GM10248 (cell line): ENCODE measurements at places on chromosomes 1 and 21.

DNA sequence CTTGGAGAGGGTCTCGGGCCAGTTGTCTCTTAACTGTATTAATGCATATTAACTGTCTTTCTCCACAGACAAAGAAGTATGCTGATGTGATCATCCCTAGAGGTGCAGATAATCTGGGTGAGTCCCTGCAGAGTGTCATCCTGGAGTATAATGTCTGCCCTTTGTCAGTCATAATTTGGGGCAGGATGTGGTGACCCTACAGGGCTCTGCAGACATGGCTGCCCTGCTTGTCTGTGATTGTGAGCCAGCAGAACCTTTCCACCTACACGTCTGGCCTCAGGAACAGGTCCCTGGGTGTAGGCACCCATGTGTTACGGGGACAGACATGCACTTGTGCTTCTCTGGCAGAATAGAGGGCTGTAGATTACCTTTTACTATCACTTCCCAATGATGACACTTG, 78.4 kb downstream of the UCK2 start:
- no peak for DNase-seq

- no peak for DNase-seq
Measured at GRCh38 chr1:63269571-63269970, 52.8 kb upstream of the FOXD3 start.

DNA sequence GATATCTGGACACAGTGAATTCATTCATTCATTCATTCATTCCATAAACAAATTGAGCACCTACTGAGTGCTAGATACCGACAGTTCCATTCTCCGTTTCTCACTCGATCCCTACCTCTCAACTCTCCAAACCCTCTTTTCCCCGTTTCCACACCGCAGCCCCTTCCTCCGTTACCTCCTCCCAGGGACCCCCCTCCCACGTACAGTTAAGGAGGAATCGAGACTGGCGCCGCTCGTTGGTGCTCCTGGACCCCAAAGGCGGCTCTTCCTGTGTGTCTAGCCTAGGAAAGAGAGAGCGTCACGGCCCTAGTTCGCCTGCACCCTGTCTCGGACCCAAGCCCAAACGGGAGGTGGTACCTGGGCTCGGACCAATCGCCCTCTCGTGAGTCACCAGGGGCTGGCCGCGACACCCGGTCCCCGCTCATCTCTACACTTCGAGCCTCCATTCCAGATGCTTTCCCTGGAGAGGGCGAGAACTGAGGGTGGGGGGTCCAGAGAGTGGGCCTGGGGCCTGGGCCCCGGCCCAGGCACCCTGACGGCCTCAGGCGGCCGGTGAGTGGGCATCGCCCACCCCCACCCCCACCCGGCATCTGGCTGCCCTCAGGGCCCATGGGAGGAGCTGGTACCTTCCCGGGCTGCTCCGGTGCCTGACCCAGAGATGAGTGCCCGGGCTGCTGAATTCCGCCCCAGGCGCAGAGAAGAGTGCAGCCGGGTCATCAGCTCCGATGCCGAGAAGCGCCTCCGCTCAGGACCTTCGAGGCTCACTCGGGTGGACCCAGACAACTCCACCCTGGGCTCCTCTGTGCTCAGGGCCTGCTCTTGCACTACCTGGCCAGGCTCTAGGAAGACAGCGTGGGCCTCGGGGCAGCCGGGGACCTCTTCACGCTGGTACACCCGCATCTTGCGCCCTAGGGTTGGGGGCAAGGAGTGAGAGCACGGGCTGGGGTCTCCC, 4.9 kb downstream of the ARHGEF19 start:
- DNase-seq = no peak

GRCh38 chr1:167514288-167514687, 4.0 kb downstream of the CD247 start:
- no peak for DNase-seq

DNA sequence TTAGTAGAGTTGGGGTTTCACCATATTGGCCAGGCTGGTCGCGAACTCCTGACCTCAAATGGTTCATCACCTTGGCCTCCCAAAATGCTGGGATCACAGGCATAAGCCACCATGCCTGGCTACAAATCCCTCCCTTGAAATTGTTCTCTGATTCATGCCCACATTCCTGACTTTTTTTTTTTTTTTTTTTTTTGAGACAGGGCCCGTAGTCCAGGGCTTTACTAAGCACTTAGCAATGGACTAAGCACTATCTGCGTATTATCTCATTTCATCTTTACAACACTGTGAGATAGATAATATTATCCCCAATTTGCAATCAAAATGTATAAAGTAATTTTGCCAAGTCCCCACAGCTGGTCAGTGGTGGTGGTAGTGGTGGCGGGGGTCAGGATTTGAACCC, 58.9 kb downstream of the VWA5B1 start:
- DNase-seq = no peak

- peak; percentile 46 for DNase-seq
Measured at GRCh38 chr1:17400725-17401341, 28.8 kb downstream of the PADI6 start.

DNA sequence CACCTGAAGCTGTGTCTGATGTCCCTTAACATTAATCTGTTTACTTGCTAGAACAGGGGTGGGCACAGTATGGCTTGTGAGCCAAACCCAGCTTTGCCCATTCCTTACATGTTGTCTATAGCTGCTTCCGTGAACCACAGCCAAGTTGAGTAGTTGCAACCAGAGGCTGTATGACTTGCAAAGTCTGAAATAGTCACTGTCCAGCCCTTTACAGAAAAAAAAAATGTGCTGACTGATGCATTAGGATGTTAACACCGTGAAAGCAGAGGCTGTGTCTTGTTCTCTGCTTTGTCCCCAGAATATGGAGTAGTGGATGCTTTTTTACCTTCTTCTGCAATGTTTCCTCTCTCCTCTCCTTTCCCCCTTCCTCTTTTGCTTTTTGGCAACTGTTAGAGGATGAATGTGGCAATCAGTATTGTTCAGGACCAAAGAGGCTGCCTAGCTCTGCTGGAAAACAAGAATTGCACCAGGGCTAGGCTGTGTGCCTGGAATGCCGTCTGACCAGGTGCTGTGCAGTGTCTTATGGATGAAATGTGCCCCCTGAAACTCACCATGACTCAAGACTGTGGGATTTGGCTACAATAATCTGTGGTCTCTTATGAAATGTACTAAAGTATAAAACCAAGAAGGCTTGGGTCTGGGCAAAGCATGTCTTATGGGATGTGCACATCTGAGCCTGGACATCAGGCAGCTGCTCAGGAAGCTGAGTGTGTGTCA, 79.6 kb upstream of the GCLM start:
- no peak for DNase-seq

DNA sequence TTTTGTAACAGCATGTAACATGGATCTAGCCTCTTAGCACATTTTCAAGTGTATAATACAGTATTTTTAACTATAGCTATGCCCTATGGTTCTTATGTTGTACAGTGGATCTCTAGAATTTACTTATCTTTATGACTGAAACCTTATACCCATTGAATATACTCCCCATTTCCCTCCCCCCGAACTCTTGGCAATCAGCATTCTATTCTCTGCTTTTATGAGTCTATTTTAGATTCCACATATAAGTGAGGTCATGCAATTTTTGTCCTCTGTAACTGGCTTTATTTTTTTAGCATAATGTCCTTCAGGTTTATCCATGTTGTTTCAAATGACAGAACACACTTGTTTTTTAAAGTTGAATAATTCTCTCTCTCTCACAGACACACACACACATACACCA, 3.1 kb upstream of the GBP6 start:
- no peak for DNase-seq

GRCh38 chr1:27885621-27886352, 13.4 kb downstream of the THEMIS2 start:
- DNase-seq = no peak

GRCh38 chr1:8249838-8250237, 68.1 kb upstream of the SLC45A1 start:
- DNase-seq = no peak

GRCh38 chr1:74767490-74767889, 34.5 kb downstream of the TYW3 start:
- DNase-seq = no peak

DNA sequence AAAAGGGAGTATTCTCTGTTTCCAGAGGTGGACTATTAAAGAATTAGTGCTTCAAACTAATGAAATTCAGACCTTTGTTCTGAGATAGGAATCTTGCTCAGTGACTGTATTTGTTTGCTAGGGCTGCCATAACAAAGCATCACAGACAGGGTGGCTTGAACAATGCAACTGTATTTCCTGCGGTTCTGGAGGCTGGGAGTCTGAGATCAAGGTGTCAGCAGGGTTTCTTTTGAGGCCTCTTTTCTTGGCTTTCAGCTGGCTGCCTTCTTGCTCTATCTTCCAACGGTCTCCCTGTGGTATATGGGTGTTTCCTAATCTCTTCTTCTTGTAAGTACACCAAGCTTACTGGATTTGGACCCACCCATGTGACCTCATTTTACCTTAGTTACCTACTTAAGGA, 264.6 kb upstream of the PROX1 start:
- DNase-seq = no peak

DNA sequence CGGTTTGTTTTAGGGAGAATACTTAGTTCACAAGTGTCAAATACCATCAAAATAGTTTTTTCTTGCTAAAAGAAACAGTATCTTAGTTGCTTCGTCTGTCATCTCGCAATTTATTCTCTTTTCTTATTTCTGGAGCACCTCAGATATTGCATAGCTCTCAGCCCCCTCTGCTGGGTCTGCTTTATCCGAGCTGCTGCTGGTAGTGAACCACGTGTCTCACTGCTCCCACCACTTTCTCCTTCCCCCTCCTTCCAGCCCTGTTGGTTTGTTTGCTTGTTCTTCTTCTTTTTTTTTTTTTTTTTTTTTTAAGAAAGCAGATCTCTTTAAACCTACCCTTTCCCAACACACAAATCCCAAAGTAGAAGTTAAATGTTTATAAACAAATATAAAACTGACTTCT, 170.8 kb downstream of the EDEM3 start:
- no peak for DNase-seq

- DNase-seq = no peak
Measured at GRCh38 chr1:1895456-1896336, 4.8 kb upstream of the GNB1 start.

DNA sequence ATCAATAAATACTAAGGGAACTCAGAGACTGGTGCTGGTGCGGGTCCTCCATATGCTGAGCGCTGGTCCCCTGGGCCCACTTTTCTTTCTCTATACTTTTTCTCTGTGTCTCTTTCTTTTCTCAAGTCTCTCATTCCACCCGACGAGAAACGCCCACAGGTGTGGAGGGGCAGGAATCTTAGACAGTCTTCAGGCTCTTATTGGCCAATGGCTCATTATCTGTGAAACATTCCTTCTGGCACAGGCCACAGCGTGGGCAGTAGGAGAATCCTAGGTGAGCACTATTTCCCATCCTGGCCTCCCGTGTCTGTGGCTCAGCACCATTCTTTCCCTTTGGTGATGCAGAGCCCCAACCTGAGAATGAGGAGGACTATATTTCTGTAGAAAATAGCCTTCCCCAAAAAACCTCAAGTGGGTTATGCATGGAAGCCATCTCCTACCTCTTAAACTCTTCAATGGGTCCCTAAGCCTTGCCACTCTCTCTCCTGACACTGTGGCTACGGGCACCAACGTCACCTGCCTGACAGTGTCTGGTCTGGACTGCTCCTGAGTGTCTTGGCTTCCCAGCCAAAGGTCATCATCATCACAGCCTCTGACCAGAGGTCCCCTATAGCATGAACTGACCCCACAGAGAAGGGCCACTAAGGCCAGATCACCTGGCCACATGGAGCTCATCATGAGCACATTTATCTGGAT, 6.2 kb upstream of the SLAMF1 start:
- DNase-seq = no peak

- no peak for DNase-seq
Measured at GRCh38 chr21:36509973-36510664, 30.2 kb upstream of the CLDN14 start.
